DMS 273 treated with DMSO at 0.1 percent for 48 hours (cell line): ENCODE measurements at places on chromosomes 1 and 21.

GRCh38 chr1:52162947-52163346, 21.1 kb downstream of the ZFYVE9 start:
- no peak for DNase-seq

DNA sequence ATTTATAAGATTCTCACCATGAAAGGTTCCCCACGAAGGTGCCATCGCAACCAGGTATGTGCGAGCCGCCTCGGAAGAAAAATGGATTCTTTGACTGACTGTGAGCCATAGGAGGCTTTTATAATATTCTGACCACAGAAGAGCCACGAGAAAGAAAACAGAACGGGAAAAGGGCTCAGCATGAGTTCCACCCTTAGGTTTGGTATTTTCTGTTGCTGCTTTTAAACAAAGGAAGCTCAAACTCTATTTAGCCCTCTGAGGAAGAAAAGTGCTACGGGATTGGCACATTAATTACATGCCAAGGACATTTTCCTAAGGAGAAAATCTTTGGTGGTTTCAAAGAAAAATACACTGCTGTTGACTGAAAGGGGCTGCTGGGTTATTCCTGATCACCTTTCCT, 39.3 kb downstream of the MIS18A start:
- no peak for DNase-seq

- no peak for DNase-seq
Observed at GRCh38 chr1:164630626-164631396, 71.8 kb downstream of the PBX1 start.

GRCh38 chr1:220227393-220227792, 44.9 kb downstream of the RAB3GAP2 start:
- DNase-seq, result no peak

DNA sequence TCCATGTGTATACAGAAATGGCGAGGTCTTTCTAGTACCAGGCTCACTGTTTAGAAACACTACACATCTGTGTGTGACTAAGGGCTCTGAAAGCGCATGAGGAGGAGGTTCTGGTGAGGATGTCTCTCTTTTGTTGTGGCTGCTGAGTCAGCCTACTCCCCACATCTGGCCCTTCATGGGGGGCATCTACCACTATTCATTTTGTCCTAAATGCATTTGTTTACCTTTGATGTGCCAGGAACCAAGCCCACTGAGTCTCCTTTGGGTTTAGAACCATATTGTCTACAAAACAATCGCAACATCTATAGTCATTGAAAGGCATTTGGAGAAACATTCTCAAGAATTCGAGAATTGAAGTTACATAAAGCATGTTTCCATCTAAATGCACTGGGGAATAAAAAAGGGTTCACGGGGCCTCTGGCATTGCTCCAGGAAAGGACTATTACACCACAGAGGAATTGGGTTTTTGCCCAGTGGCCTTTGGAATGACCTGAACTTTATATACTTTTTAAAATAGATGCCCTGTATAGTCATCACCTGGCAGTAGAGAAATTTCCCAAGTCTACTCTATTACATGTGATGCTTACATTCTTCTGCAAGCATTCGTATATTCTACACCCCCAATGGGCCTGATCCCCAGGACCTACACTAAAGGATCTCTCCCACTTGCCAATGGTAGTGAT, 35.1 kb upstream of the ADORA3 start:
- DNase-seq, result no peak

DNA sequence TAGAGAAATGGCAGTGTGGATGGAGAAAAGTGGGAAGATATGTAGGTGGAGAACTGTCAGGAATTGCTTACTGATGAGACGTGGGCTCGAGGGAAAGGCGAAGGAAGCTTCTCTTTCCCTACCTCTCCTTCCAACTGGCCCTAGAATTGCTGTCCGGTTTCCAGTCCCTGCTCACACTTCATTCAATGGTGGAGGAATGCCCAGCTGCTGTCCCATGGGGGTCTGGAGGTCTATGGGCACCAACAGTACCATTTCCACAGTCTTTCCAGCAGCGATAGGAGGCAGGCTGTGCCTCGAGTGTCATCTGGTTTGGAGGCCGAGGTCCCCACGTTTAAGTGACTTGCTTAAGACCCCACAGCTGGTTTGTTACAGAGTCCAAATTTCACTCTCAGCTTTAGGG, 31.5 kb upstream of the CD1D start:
- DNase-seq, result no peak

DNA sequence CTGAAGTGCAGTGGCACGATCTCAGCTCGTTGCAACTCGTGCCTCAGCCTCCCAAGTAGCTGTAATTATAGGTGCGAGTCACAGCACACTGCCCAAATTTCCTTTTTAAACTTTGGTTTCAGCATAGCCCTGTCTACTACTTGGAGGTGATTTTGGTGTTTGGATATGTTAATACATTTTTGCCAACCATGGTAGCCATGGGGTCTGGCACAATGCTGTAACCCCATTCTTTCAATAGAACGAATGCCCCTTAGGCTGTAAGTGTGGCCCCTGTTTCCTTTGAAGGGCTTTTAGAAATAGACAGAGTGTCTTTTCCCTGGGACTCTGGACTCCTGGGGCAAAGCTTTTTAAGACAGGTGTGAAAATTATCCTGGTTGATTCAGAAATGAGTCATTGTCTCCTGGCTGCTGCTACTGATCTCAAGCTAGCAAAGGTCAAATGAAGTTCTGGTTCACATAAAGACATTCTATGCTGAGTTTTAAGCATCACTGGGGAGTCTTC, 141.1 kb upstream of the RUNX1 start:
- DNase-seq, result no peak

DNA sequence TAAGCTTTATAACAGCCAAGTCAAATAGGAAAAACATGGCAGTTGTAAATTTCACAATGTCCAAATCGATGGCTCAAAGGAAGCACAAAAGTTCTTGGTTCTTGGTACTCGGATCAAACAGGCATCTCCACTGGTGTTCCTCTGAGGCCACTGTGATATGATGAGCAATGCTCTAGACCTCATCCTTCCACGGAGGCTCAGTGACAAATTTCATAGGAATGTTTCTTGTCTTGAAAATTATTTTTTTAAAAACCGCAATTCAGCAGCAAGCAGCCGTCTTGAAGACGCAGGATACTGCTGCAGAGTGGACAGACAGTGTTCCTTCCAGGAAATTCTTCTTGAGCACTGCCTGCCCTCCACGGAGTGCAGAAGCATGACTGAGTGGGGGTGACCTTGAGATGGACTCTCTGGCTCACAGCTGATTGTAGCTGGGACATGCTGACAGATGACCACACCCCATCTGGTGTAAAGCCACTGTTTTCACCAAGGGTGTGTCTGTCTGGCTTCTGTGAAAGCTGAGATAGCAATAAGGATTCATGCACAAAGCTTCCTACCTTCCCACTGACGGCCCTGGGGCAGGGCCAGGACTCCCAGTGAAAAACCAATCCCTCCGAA, 61.9 kb downstream of the TIAM1 start:
- DNase-seq, result no peak

- peak; percentile 39 for DNase-seq
Observed at GRCh38 chr1:67149179-67149770, 14.5 kb upstream of the C1orf141 start.

GRCh38 chr1:211566431-211567025, 12.4 kb downstream of the SLC30A1 start:
- DNase-seq, result no peak

GRCh38 chr1:2031546-2032540, 12.7 kb downstream of the GABRD start:
- DNase-seq, result no peak

GRCh38 chr1:158153179-158153578, 27.5 kb upstream of the CD1D start:
- no peak for DNase-seq

- DNase-seq, result no peak
Observed at GRCh38 chr21:20661745-20662422, 336.3 kb upstream of the NCAM2 start.

GRCh38 chr1:94418664-94419655, 771 bp downstream of the ABCD3 start:
- DNase-seq, result no peak

DNA sequence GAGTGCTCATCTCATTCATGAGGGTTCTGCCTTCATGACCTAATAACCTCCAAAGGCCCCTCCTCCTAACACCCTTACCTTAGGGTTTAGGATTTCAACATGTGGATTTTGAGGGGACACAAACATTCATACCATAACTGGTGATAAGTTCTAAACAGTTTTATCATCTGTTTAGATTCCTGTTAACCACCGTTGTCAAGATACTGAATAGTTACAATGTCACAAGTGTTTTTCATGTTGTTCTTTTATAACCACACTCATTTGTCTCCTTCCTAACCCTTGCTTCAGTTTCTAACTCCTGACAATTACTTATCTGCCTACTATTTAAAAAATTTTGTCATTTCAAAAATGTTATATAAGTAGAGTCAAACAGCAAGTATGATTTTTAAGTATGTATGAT, 86.0 kb downstream of the NCAM2 start:
- no peak for DNase-seq

- DNase-seq, result no peak
Observed at GRCh38 chr1:57127976-57128375, 162.2 kb upstream of the C8B start.

GRCh38 chr1:154579374-154579773, 11.8 kb downstream of the CHRNB2 start:
- no peak for DNase-seq

DNA sequence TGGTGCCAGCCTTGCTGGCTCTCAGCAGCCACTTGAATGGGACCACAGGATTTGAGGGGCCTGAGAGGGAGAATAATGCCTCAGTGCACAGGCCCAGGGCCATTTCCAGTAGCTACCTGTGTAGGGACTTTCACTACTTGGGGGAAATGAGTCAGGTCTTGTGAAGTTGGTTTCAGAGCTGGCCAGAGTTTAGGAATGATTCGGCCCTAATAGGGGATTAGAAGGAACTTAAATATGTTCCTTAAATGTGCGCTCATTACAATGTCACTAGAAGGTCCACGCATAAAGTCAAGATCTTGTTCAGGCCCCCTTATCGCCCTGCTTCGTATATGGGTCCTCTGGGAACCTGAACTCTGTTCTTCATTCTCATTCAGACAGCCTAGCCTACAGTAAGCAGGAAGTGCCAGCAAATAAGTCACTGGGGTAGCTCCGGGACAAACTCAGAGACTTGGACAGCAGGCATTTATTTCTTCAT, 5.6 kb upstream of the AKR1A1 start:
- no peak for DNase-seq

DNA sequence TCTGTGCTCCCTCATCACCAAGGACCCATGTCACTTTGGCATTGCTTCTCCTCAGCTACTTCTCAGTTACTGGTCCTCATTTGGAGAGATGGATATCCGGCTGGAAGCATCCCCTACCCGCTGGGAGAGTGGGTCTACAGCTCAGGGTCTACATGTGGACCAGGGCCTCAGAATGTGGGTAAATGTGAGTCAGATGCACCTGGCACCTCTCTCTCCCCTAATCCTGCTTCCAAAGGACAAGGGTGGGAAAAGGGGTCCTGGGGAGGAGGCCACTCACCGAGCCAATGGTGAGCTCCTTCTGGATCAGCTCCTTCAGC, 908 bp downstream of the S100A6 start:
- DNase-seq, result no peak

DNA sequence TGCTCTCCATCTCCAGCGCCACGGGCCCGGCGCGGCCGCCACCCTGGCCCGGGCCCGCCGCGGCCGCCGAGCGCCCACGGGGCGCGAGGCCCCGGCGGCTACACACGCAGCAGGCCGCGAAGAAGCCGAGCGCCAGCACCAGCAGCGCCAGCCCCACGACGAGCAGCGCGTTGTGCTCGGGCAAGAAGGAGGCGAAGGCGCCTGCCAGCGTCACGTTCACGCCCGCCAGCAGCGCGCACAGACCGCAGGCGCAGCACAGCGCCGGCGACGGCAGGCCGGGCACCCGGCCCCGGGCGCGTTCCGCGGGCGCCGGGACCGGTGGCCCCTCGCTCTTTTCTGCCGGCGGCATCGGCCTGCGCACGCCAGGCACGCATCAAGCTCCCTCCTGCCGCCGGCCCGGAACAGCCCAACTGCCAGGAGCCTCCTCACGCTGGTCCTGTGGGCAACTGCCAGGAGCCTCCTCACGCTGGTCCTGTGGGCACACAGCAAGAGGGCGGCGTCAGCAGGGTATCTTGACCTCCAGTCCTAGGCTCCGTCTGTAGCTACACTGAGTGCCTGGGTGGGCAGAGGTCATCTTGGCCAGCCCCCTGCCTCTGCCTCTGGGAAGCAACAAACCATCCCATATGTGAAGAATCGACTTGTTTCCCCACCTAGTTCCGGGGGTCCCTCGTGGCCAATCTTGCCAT, 18.1 kb downstream of the KNCN start:
- DNase-seq, result no peak

GRCh38 chr1:24551290-24551959, 4.5 kb upstream of the NCMAP start:
- no peak for DNase-seq

GRCh38 chr1:87935130-87935529, 606.5 kb downstream of the LMO4 start:
- no peak for DNase-seq

DNA sequence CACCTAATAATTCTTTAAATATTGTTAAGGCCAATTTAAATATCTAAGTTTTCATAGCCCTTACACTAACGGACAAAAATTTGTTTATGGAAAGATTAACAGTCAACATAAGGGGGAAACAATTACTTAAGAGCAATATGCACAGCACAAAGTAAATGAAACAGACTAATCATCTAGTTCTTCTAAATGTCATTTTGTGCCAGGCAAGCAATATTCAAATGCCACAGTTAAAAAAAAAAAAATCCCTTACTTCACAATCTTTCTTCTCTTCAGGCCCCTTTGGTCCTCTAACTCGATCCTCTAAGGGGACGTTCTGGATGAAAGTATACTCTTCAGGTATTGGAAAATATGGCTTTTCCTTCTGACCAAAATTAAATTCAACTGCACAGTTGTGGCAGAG, 6.6 kb downstream of the HNRNPU start:
- no peak for DNase-seq

DNA sequence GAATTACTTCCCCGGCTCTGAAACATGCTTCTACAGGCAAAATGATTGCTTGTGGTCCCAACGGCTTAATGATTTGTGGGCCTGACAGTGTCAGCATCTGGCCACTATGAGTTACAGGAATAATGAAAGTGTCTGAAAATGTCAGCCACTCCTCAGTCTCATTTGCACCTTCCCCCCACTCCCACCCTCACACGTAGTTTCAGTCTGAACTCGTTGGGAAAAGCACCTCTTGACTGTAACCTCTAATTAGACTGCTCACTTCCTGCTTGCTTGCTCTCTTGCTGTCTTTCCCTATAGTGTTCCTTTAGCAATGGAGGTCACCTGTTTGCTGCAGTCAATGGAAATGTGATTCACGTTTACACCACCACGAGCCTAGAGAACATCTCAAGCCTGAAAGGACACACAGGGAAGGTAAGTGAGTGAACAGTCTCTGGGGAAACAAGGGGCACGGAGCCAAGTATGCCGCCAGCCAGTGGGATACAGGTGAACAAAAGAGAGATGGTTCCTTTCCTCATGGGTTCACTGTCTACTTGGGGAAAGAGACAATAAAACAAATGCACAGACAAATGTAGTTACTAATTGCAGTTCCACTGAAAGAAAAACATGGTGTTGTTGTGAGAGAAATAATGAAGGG, 27.1 kb downstream of the CFAP57 start:
- DNase-seq, result no peak
